ENCODE measurements at places on chromosomes 1 and 21.

GRCh38 chr21:42644223-42645208 lies 8.9 kb upstream of the PDE9A start:
- DNase-seq: no peak

DNA sequence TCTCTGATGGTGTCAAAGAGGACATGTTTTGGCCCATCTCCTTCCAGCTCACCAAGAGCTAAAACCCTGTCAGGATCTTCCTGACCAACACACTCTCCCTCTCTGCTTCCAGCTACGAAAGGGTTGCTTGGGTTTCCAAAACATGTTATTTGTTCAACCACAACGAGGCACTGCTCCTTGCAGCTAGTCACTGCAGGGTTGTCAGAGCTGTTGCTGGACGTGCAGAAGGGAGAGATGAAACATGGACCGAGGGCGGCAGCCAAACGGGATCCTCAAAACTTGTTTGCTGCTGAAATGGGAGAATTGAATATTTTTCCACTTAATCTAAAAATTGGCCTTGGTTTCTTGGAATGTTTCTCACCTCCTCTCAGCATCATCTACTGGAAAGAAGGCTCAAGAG lies 12.4 kb downstream of the ZBTB18 start:
- no peak for DNase-seq

- no peak for DNase-seq
Observed at GRCh38 chr1:154208677-154209388, 2.7 kb upstream of the CFAP141 start.

- no peak for DNase-seq
Observed at GRCh38 chr1:163408262-163408661, 86.5 kb downstream of the NUF2 start.

GRCh38 chr1:173062150-173062938 lies 11.6 kb upstream of the TNFSF18 start:
- DNase-seq: no peak

- no peak for DNase-seq
Observed at GRCh38 chr1:213281640-213282301, 230.7 kb downstream of the RPS6KC1 start.

GRCh38 chr1:178645157-178645807 lies 79.8 kb upstream of the RALGPS2 start:
- DNase-seq: no peak

- DNase-seq: no peak
Observed at GRCh38 chr1:61226791-61227567, 144.6 kb downstream of the NFIA start.

DNA sequence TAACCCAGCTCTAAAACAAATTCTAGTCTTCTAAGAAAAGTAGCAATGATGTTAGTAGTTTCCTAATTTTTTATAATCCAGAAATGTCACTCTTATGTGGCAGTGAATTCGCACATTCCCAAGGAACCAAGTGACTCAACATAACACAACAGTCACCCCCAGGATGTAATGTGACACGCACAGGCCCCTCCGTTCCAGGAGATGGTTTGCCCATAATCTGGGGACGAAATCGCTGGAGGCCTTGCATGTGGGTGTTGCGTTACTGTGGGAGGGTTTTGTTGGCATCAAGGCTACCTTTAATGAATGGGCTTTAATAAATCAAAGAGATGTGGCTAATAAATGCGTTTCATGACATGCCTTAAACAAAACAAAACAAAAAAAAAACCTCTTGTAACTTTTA lies 50.9 kb downstream of the EVA1C start:
- DNase-seq: no peak

GRCh38 chr1:36754366-36754765 lies 271.7 kb upstream of the CSF3R start:
- DNase-seq: no peak

- DNase-seq: no peak
Observed at GRCh38 chr1:59136541-59137275, 160.2 kb upstream of the FGGY start.

GRCh38 chr1:95497566-95497965 lies 263.6 kb downstream of the RWDD3 start:
- no peak for DNase-seq

DNA sequence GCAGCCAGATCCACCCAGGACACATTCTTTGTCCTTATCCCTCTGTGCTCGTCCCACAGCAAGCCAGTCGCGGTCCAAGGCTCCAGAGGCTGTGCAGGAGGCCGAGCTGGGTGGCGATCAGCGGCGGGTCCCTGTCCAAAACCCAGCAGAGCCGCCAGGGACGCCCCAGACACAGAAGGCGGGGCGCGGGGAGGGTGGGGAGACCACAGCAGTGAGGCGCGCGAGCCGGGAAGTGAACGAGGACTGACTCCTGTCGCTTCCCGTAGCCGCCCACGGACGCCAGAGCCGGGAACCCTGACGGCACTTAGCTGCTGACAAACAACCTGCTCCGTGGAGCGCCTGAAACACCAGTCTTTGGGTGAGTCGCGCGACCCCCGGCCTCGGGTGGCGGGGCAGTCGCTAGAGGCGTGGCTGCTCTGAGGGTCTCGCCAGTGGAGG lies at the start of gene LGALS8:
LGALS8 (plus strand) TSS at position 279 of the 438 bp plus-strand sequence. CDS start 2,089 bp downstream, outside the sequence.
- peak; percentile 83 for DNase-seq

DNA sequence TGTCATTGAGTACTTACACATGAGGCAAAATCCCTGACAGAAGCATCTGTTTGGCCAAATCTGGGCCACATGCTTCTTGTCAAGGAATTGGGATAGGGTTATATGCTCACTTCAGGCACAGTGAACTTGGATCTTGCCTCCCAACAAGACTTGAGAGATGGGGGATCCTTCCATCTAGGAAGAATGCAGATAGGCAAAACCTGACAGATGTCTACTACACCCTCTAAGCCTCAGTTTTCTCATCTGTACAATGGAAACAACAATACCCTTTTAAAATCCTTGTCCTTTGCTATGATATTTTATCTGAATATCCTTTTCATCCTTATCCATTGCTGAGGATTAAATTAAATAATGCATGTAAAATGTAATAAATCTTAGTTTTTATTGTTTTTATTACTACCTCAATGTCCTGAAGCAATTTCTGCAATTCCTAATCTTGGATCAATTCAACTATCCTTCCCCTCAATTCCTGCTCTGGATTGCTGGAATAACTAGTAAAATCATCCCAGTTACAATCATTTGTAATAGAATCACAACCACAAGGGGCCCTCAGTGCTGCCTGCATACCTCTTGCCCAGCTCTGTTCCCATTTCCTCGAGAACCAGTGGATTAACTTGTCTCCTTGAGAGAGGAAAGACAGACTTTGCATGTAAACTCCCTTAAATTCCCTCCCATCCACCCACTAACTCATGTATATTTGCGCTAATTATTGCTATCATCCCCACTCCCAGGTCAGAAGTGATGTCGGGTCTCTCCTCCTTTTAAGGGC lies 8.1 kb upstream of the XPR1 start:
- no peak for DNase-seq

- DNase-seq: no peak
Observed at GRCh38 chr1:64956733-64957441, 9.5 kb downstream of the JAK1 start.

- no peak for DNase-seq
Observed at GRCh38 chr1:220825819-220826551, 39.3 kb downstream of the MTARC1 start.

- no peak for DNase-seq
Observed at GRCh38 chr1:44939061-44939460, 47.3 kb downstream of the EIF2B3 start.

DNA sequence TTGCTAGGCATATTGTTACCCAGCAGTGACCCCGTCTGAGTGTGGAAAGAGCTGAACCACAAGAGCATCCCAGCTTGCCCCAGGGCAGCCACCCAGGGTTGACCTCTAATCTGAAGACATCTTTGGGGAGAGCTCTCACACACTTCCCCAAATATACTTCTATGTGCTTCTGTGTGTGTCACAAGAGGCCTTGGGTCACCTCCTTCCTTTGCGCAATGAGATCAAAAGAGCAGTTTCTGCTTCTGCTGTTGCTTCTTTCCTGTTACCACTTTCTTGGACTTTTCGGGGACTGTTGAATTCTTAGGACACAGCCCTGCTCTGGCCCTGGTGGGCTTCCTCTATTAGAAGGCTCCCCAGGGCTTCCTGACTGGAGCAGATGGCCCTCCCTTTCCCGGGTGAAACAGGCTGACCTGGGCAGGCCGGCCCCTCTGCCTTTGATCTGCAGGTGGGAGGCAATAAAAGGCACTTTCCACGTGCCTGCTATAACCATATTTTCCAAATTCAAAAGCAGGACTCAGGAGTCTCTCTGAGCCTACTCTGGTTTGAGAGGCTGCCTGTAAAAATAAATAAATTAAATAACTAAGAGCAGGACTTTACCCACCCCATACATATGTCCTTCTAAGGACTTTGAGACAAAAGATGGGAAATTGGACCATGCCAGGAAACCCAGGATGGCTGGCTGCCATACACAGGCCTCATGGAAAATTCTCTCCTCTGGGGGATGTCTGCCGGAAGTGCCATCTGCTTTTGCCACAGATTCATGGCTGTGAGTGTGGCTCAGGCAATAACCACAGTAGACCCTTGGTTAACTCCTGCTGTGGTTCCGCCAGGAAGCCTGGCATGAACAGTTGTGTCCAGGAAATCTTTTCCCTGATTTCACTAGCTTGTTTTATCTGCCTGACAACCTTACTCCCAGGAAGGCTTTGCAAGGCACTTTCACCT lies 28.3 kb upstream of the RCSD1 start:
- DNase-seq: no peak

- DNase-seq: no peak
Observed at GRCh38 chr21:43697758-43698643, 20.9 kb upstream of the PDXK start.

GRCh38 chr1:112840631-112841624 lies 115.1 kb downstream of the SLC16A1 start:
- DNase-seq: no peak

- no peak for DNase-seq
Observed at GRCh38 chr1:65064981-65065380, 83.0 kb upstream of the AK4 start.

DNA sequence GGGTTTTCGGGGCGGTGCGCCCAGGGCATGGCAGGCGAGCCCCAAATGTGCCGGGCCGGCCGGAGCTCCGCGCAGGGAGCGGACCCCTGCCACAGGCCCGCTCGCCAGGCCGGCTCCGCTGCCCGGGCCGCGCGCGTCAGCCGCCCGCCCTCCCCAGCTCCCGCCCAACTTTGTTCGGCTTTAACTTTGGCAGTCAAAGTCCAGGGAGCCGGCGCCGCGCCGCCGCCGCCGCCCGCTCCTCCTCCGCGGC lies 488 bp downstream of the SLC35D1 start:
- DNase-seq: no peak

DNA sequence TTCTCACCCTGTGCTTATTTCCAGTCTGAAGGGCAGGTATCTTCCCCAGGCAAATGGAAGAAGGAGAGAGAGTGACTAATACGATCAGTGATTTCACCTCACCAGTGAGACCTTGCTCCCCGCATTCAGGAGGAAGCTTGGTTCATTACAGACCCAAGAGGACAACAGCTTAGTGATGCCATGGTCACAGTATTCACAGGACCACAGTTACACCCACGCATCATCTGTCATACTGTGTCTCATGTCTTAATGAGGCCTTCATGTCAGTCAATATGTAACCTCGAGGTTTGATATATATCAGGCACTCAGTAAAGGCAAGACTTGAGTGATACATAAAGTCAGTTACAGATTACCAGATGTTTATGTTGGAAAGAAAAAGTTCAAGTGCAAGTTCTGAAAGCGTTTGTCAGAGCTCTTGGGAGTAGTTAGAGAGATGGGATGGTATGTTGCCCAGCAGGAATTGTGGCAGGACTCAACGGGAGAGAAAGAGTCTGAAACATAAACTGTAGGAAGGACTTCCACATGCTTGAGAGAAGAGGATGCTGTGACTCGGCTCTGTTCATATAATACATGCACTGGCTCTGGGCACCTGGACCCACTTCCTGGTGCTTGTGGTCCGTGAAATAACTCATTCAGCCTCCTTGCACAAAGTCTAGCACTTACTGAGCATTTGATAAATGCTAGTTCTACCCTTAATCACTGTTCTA lies 33.3 kb downstream of the GNPAT start:
- no peak for DNase-seq

GRCh38 chr1:86016076-86016759 lies 140.4 kb downstream of the COL24A1 start:
- no peak for DNase-seq

GRCh38 chr1:13948888-13949391 lies 249.0 kb downstream of the PRDM2 start:
- no peak for DNase-seq

- no peak for DNase-seq
Observed at GRCh38 chr1:62621907-62622306, 24.6 kb downstream of the ANGPTL3 start.

GRCh38 chr1:59110271-59110670 lies 186.6 kb upstream of the FGGY start:
- no peak for DNase-seq

DNA sequence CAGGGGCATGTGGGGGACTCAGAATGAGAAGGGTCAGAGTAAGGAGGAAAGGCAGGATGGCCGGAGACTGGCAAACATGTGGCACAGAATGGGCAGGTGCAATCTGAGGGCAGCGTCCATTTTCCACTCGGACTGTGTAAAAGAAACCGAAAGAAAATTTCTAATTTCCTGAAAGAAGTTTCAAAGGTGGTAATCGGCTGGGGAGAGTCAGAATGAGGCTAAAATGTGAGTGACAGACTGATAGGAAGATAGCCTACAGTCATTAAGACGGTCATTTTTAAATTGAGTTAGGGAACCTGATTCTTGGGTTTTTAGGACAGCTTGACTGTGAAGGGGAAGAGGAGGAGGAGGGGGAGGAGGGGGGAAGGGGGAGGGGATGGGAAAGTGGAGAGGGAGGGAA lies 23.6 kb downstream of the COA6 start:
- no peak for DNase-seq

DNA sequence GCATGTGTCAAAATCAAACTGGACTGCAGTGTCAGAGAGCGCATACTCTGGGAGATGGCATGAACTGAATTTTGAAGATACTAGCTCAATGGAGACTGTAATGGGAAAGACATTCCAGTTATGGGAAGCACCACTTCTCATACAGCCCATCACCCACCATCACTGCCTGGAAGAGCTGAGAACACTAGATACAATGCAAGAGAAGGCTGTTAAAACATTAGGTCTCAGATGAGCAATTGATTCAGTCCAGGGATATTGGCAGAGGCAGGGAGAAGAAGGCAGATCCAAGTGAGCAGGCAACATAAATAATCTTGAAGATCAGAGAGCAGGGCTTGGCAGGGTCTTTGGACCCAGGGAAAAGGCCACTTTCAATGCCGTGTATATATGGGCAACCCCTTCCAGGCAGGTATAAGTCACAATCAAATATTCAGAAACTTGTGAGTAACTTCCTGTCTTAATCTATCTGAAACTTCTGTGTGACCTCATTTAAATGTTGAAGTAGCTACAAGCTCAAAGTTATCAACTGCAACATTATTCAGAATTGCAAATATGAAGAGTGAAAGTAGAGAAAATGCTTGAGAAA lies 290.3 kb upstream of the SGIP1 start:
- no peak for DNase-seq

- no peak for DNase-seq
Observed at GRCh38 chr21:32410916-32411315, 1.6 kb upstream of the EVA1C start.

DNA sequence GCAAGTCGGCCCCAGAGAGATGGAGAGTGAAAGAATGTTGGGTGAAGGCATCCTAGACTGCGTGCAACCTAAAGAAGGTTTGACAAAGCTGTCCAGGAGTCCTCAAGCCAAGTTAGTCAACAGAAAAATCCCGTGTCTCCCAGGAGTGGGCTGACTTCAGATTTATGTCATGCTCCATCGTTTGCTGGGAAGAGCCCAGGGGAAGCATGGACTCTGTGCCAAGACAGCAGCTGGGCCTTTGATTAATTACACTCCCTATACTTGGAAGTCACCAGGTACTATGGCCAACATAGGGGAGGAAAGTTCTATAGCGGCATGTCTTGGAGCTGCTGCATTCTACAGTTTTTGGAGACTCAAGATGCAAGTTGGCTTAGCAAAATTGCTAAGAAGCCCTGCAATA lies 247.4 kb downstream of the KAZN start:
- no peak for DNase-seq
